ENCODE measurements at places on chromosomes 2 and 18. TPM values are rescaled to one million over a fixed set of nuclear protein-coding genes. Genes with fewer than 3 reads are reported as not detected.

MAPK4 gene
- not detected for total RNA-seq

RGPD4 gene
- 0.09 TPM for total RNA-seq

SAG gene
- not detected for total RNA-seq

RAB11FIP5 gene
- total RNA-seq: 49.4 TPM

LYG2 gene
- total RNA-seq: not detected

EFHD1 gene
- total RNA-seq: not detected

MYO1B gene
- total RNA-seq: 55.4 TPM

ABCB11 gene
- 0.44 TPM for total RNA-seq

Measured in endothelial cell of umbilical vein (primary cell).